Stimulated activated CD4-positive, alpha-beta T cell treated with anti-CD3 and anti-CD28 coated beads, Interleukin-1b, Interleukin-23, amount 100 ng/mL, for 1 hour (primary cell): ENCODE measurements at places on chromosomes 1 and 21.
A peak's percentile ranks its signal among the peaks of the same experiment; 100 is the strongest.

DNA sequence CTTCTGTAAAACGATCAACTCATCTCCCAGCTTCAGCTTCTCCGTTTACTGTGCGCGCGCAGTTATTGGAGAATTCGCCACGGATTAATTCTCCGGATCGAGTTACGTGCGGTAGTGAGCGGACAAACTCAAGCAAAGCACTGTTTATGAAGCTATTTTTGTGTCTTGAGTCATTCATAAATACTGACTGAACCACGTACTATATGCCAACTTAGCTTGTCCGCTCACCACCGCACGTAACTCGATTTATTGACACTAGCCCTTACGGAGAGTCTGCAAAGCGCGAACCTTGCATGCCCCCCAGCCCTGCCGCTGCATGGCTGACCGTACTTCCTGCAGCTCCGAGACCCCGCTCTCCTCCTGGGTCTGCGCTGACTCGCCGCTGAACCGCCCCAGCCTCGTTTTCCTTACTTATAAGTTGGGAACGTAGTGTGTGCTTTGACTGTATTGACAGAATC lies 773 bp downstream of the CHD1L start:
- DNase-seq: no peak

DNA sequence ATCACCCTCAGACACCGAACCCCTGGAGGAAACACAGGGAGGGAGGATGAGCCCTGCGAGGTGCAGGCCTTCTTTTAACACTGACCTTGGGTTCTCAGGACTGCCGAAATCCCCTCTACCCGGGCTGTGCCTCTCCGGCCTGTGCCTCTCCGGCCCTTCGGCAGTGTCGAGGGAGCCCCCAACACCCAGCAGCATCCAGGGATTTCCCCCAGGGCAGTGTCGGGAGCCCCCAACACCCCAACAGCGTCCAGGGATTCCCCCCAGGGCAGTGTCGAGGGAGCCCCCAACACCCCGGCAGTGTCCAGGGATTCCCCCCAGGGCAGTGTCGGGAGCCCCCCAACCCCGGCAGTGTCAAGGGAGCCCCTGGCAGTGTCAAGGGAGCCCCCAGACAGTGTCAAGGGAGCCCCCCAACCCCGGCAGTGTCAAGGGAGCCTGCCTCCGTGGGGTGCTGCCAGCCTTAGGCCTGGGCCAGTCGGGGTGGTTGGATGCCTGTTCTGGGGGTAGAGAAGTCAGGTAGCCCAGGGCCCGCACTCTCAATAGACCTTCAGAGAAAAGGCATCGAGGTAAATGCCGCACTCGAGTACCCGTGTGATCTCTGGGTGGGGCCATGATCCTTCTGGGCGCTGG lies 57.5 kb downstream of the PRKCZ start:
- no peak for DNase-seq

DNA sequence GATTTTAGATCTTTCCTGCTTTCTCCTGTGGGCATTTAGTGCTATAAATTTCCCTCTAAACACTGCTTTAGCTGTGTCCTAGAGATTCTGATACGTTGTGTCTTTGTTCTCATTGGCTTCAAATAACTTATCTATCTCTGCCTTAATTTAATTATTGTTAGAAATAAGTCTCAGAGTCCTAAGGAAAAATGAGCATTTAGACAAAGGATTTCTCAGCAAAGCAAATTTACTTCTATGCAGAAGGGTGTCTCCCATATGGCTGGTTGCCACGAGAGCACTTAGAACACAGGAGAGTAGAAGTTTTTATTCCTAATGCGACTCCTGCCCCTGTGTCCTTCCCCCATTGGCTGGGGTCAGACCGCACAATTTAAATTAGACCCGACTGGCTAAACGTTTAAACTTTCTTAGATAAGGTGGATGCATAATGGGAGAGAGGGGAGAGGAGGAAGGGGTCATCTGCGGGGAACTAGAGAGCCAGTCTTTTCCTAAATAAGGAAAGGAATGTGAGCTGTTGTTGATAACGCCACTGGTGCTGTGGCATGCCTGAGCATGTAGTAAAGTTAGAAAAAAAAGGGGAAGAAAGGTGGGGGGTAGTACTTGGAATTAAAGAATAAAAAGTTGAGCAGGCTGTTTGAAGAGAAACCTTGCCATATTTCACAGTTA lies 170.2 kb downstream of the DYRK1A start:
- no peak for DNase-seq

DNA sequence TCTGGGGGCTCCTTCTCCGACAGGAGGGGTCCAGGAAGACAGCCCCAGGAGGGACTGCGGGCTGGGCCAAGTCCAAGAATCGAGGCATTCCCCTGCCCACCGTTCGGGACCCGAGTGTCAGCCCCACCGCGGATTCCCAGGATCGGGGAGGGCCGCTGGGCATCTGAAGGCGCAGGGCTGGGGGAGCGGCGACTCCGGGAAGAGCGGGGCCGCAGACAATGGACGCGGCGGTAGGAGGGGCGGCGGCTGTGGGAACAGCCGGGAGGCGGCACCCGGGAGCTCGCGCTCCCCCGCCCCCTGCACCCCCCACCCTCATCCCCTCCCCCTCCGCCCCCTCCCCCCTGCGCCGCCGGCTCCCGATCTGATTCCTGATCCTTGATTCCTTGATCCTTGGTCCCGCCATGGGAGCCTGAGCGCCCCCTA lies at the start of gene VANGL2:
VANGL2 (plus strand) TSS at position 342 of the 423 bp plus-strand sequence. CDS start 15,274 bp downstream, outside the sequence.
- DNase-seq: peak; percentile 18

GRCh38 chr1:64183395-64184002 lies 19.9 kb upstream of the UBE2U start:
- DNase-seq: no peak

DNA sequence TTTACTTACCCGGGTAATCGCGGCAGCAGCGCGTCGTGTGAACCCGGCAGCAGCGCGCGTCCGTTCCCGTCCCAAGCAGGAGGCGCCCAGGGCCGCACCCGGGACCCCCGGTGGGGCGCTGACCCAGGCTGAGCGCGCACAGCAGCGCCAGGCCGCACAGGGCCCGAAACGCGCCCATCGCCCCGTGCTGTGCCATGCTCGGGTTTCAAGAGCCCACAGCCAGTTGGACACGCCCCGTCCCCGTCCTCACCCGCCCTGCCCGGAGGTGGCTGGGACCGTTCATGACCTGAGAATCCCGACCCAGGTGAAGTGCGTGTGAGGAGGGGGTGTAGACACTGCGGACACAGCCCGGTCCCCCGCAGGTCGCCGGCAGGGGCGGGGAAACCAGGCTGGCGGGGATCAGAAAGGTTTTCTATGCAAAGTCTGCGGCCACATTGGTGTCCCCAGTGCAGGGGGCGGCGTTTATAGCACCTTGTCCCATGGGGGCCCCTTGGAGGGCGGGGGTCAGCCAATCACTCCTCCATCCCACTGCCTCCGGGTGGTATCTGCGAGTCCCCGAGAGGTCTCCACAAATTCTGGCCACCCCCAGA lies at the start of gene TNFRSF18:
TNFRSF18 (minus strand) TSS at position 217 of the 590 bp plus-strand sequence; CDS start at position 196, 21 bp downstream.
- no peak for DNase-seq

GRCh38 chr1:205456383-205456867 lies 580 bp upstream of the BLACAT1 start:
- no peak for DNase-seq

DNA sequence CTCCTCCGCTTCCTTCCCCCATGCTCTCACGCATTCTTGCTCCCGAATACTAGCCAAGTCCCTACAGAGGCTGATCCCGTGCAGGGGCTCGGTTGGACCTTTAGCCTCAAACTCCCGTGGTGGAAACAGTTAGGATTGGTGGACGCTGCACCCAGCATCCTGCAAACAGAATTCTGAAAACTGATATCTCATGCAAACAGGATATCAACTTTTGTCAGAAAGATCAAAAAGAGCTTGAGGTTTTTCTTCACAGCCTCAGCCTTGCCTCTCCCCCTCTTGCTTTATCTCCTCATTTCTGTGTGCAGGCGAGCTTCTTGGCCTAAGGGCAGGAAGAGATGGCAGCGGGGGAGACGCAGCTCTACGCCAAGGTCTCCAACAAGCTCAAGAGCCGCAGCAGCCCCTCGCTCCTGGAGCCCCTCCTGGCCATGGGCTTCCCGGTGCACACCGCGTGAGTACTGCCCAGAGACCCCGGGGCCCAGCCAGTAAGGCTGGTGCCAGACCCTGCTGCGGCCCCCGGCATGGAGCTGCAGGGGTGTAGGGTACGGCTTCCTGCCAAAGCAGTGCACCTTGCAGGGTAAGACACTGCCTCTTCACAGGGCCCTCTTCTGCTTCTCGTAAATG lies at the start of gene UBASH3A:
UBASH3A (plus strand) TSS at position 292 of the 621 bp plus-strand sequence; CDS start at position 336, 44 bp downstream.
- DNase-seq: no peak

DNA sequence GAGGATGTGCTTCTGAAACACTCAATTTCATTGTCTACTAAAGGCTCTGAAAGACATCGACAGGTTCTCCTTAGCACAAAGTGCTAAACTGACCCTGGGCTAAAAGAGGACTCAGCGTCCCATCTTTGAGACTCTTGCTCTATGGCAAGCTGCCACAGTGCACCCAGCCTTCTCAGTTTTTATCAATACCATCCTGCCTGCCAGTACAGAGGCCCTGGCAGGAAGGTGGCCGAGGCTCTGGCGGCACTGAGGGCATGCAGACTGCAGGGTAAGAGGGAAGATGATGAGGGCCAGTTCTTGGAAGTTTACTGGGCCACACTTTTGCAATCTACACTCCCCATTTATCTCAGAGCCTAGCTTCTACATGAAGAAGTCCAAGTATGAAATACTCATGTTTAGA lies 5.3 kb downstream of the OLFML2B start:
- no peak for DNase-seq

GRCh38 chr1:162040001-162040400 lies 16.3 kb upstream of the OLFML2B start:
- DNase-seq: no peak

- no peak for DNase-seq
Measured at GRCh38 chr1:223223091-223223995, 80.3 kb upstream of the TLR5 start.

- no peak for DNase-seq
Measured at GRCh38 chr1:26702680-26703038, 6.8 kb downstream of the ARID1A start.

DNA sequence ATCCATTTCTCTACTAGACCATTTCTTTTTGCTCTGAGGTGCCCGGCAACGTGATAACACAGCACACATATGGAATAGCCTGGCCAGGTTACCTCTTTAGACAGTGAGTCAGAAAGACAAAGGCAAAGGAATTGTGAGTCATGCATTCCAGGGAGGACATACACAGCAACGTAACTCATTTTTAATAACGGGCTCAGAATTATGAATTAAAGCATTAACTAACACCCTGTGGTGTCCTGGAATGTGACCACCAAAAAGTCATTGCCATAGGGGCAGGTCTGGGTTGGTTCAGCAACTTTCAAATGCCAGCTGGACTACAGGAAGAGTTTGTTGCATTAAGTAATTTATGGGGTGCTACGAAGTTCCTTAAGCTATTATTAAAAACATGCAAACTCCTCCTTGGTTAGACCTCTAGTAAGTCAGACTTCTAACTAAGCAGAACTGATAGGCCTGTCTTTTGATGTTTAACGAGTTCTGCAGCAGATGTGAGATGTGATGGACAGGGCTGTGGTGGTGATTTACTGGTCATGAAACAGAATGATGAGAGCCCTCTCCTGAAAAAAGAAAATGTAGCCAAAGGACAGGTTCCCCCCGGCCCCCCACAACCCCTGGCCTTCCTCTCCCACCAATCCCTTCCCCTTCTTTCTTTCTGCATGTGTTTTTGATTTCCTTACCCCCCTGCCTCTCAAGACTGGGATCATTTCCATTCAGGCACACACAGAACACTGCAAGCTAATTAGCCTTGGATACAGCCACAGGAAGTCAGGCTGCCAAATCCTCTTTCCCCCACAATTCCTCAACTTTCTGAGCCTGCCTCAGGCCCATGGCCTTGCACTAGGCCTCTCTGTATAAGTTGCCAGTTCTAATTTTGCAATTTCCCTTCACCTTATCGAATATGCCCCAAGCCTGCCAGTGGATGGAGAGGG lies 88.9 kb upstream of the HAO2 start:
- no peak for DNase-seq

DNA sequence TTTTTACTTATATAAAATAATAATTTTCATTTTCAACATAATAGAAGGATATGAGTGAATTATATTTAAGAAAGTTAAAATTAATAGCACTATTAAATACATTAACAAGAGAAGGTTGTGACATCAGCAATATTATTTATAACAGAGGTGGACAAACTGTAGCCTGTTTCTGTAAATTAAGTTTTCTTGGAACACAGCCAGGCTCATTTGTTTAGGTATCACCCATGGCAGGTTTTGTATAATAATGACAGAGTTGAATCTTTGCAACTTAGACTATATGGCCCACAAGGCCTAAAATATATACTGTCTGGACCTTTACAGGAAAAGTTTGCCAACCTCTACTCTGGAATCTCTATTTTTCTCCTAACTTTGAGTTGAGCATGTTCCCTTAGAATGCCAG lies 42.8 kb upstream of the CACYBP start:
- no peak for DNase-seq

GRCh38 chr1:209659909-209660308 lies 7.7 kb upstream of the LAMB3 start:
- DNase-seq: no peak

- no peak for DNase-seq
Measured at GRCh38 chr1:26858891-26859640, 3.9 kb upstream of the SFN start.

DNA sequence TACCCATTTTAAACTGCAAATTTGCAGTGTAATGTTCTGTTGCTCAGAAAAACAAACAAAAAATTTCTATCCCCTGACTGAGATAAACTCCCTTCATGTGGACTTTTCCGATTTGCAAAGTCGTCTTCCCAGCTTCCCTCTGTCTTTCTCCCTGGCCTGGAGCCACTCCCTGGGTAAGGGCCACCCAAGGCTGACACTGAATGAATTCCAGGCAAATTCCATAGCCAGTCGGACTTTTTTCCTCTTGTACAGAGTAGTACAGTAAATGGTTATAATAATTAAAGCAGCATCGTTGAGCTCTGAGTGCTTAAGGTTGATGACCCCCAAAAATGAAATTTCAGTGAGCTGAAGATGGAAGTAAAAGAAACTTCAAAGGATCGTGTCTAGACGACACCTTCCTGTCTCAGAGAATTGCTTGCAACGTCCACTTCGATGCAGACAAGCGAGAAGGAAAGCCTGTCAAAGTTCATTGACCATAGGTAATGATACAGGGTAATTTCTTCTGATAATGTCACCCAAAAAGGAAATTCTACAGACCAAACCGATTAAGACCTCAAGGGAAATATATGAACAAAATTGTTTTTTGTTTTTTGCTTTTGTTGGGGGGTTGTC lies 33.6 kb upstream of the LHX8 start:
- DNase-seq: no peak

DNA sequence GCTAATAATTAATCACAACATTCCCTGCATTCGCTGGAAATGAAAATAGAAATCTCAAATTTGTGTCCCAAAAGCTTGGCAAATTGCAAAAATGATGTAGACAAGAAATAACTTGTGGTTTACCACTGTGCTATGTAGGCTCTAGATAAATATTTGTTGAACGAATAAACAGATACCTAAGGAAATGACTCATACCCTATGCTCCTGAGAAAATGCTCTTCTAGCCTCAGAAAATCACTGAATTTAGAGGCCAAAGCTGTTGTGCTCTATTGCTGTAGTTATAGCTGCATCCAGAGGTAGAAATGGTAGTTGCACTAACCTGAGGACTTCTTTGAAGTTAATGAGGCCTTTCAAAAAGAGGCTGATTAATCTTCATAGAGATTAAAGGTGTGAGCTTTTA lies 142.0 kb upstream of the ZNHIT6 start:
- no peak for DNase-seq
